ENCODE measurements at places on chromosomes 16 and 17.
A peak's percentile ranks its signal among the peaks of the same experiment; 100 is the strongest.

GRCh38 chr16:15609286-15609649, 33.7 kb downstream of the MARF1 start:
- no peak for DNase-seq

- no peak for DNase-seq
Observed at GRCh38 chr16:51248217-51248616, 97.1 kb upstream of the SALL1 start.

DNA sequence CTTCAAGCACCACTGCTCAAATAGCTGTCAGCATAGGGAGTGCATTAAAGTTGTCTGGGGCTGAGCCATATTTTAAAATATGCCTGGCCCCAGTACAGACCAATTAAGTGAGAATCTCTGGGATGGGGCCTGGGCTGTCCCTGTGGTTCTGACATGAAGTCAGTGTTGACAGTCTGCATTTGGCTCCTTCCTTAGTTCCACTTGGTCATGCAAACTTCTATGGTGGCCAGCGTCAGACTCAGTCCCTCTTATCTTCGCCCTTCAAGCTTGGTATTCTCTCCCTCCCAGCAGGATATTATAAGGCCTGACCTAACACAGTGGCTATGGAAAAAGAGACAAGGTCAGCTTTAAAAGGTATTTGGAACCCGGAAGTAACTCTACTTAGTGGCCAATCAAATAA, 177.2 kb downstream of the PMP22 start:
- no peak for DNase-seq

- peak; percentile 17 for DNase-seq
Observed at GRCh38 chr16:78045865-78046581, 23.7 kb downstream of the CLEC3A start.

- DNase-seq = no peak
Observed at GRCh38 chr16:17354141-17354601, 116.6 kb downstream of the XYLT1 start.

Measured in CD4-positive, alpha-beta T cell (primary cell).